ENCODE measurements at places on chromosomes 5 and 9. TPM values are rescaled to one million over a fixed set of nuclear protein-coding genes. Genes with fewer than 3 reads are reported as not detected.

GRCh38 chr9:27022920-27023319, 17.4 kb upstream of the LRRC19 start:
- no peaks in the 10 kb centered on the region for H3K27me3 ChIP-seq
- H3K36me3 ChIP-seq, result no peaks in the 10 kb centered on the region
- no peak for DNase-seq
- H3K4me3 ChIP-seq, result no peak overlapping the region
- no peak overlapping the region for H3K27ac ChIP-seq

- no peak for DNase-seq
- no peaks in the 10 kb centered on the region for H3K4me1 ChIP-seq
- H3K27me3 ChIP-seq, result no peaks in the 10 kb centered on the region
- H3K4me3 ChIP-seq, result no peak overlapping the region
Measured at GRCh38 chr9:99093492-99093791, 11.5 kb upstream of the TGFBR1 start.

- no peak overlapping the region for H3K4me3 ChIP-seq
- H3K4me1 ChIP-seq, result peaks cover 4% of the 10 kb centered on the region
- H3K27ac ChIP-seq, result no peak overlapping the region
- H3K36me3 ChIP-seq, result peaks cover 9% of the 10 kb centered on the region
Measured at GRCh38 chr5:75522025-75522424, 10.3 kb downstream of the POLK start.

DNA sequence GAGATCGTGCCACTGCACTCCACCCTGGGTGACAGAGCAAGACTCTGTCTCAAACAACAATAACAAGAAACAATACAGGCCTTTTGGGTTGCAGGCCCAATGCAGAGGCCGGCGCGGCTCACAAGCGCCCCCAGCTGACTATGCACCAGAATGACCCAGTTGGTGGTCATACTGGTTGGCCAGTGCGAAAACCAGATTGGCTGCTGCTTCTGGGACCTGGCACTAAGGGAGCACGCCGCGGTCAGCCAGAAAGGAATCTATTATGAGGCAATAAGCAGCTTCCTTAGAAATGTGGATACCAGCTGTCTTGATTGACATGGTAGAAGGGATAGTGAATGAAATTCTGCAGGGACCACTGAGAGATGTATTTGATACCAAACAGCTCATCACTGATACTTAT, 35.0 kb downstream of the RANBP17 start:
- no peak overlapping the region for H3K4me3 ChIP-seq
- no peak overlapping the region for H3K27ac ChIP-seq
- no peaks in the 10 kb centered on the region for H3K36me3 ChIP-seq
- no peaks in the 10 kb centered on the region for H3K4me1 ChIP-seq
- no peak for DNase-seq
- no peaks in the 10 kb centered on the region for H3K27me3 ChIP-seq

DNA sequence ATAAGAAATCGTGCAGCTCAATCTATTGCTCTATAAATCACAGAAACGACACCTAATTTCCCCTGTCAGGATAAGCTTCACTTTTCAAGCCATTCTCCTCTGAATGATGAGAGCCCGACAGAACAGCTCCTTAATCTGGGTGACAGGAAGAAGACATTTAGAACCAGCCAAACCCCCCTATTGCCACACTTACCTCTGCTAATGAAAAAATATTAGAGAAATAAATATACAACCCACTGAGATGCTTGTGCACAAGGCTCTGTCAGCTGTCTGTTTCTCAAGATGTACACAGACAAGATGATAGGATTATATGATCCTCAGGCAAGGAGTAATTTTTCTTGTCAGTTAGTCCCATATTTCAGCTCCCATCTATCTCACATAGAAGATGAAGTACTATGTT, 57.5 kb upstream of the TRIM32 start:
- H3K27ac ChIP-seq, result no peak overlapping the region
- H3K36me3 ChIP-seq, result no peaks in the 10 kb centered on the region
- H3K4me1 ChIP-seq, result no peaks in the 10 kb centered on the region
- no peaks in the 10 kb centered on the region for H3K27me3 ChIP-seq

DNA sequence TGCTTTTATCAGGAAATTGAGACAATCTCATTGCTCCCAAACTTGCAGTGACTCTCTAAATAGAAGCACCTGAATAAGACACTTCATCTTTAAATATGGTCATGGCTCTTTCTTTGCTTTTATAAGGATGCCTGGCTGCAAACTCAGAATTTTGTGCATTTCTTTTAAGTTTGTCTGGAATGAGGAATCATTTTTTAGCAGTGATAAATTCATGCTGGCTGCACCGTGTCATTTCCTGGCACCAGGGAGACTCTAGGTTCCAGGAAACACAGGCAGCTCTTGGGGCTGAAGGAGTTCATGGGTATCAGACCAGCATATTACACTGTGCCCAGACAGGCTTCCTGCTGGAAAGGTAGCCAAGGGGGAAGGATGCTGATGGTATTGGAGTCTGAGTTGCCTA, 109.9 kb downstream of the NUDT12 start:
- no peak overlapping the region for H3K27ac ChIP-seq
- no peak for DNase-seq
- no peak overlapping the region for H3K4me3 ChIP-seq
- no peaks in the 10 kb centered on the region for H3K27me3 ChIP-seq

- H3K4me1 ChIP-seq, result no peaks in the 10 kb centered on the region
- DNase-seq, result no peak
- H3K27ac ChIP-seq, result no peak overlapping the region
- no peaks in the 10 kb centered on the region for H3K36me3 ChIP-seq
Measured at GRCh38 chr9:108854641-108855528, 901 bp downstream of the ACTL7B start.

GRCh38 chr9:83715221-83715620, 7.5 kb upstream of the UBQLN1 start:
- no peak overlapping the region for H3K27ac ChIP-seq
- H3K36me3 ChIP-seq, result no peaks in the 10 kb centered on the region
- no peak overlapping the region for H3K4me3 ChIP-seq
- DNase-seq, result no peak

- H3K36me3 ChIP-seq, result no peaks in the 10 kb centered on the region
- H3K4me1 ChIP-seq, result no peaks in the 10 kb centered on the region
- no peak overlapping the region for H3K27ac ChIP-seq
- H3K27me3 ChIP-seq, result no peaks in the 10 kb centered on the region
- no peak for DNase-seq
Measured at GRCh38 chr5:57802131-57802530, 319.5 kb upstream of the ACTBL2 start.

DNA sequence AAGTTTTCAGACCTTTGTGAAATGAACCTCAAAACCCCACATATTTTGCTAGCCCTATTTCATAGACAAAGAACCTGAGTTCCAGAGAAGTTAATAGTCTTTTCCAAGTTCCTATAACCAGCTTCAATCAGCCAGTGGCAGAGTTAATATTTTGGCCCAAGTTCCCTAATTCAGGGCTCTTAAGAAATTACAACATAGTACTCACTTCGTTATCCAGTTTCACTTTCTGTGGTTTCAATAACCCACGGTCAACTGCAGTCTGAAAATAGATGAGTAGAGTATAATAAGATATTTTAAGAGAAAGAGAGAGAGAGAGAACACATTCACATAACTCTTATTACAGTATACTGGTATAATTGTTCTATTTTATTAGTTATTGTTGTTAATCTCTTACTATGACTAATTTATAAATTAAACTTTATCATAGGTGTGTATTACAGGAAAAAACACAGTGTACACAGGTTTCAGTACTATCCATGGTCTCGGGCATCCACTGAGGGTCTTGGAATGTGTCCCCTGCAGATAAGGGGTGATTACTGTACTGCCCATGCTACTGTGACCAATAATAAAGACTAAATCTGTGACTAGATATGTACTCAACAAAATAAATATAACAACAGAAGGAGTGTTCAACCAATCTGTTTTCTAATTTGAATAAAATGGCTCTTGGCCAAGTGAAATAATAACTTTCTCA, 9.3 kb upstream of the MYOT start:
- H3K27me3 ChIP-seq, result no peaks in the 10 kb centered on the region
- no peak overlapping the region for H3K27ac ChIP-seq
- DNase-seq, result no peak
- peak overlapping the region; percentile 2 for H3K4me3 ChIP-seq

GRCh38 chr9:131253891-131254491, 22.3 kb downstream of the FAM78A start:
- no peaks in the 10 kb centered on the region for H3K4me1 ChIP-seq
- peak; percentile 33 for DNase-seq
- no peaks in the 10 kb centered on the region for H3K27me3 ChIP-seq
- H3K36me3 ChIP-seq, result no peaks in the 10 kb centered on the region
- no peak overlapping the region for H3K4me3 ChIP-seq
- H3K27ac ChIP-seq, result peak overlapping the region; percentile 77

DNA sequence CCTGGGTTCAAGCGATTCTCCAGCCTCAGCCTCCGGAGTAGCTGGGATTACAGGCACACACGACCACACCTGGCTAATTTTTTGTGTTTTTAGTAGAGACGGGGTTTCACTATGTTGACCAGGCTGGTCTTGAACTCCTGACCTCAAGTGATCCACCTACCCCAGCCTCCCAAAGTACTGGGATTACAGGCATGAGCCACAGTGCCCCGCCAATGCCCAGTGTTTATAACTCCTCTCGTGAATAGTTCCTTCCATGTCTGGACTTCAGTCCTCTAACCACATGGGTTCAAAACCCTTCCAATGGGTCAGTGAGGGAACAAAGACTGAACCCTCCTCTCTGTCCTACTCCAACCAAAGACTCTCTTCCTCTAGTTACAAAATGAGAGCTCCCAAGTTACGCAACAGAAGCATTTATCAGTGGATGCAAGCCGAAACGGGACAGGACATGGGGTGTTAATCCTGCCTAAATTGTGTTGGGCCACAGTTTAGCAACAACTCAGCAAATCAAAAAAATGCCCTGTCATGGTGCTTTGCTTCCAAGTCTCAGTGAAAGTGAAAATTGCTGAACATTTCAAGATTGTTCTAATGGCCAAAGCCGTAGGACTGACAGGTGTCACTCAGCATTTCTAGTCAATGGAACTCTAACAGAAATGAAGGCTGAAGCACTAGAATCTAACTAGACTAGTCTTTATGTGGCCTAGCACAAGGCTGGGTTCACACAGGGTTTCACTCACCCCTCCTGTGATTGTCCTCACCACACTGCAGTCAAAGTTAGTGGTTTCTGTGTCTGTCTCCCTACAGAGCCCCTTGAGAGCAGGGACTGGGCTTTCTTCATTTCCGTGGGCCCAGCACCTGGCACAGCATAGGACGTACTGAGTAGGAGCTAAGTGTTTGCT, 3.2 kb upstream of the TMEM245 start:
- no peak overlapping the region for H3K27ac ChIP-seq
- no peak for DNase-seq
- H3K36me3 ChIP-seq, result no peaks in the 10 kb centered on the region

- no peak overlapping the region for H3K27ac ChIP-seq
- no peaks in the 10 kb centered on the region for H3K4me1 ChIP-seq
- no peak overlapping the region for H3K4me3 ChIP-seq
Measured at GRCh38 chr9:16030528-16031185, 477.8 kb downstream of the CCDC171 start.

GRCh38 chr9:115978659-115979096, 174.9 kb upstream of the PAPPA start:
- no peak overlapping the region for H3K4me3 ChIP-seq
- H3K27ac ChIP-seq, result no peak overlapping the region
- no peaks in the 10 kb centered on the region for H3K36me3 ChIP-seq
- no peaks in the 10 kb centered on the region for H3K4me1 ChIP-seq

GRCh38 chr5:65062469-65063083, 293.8 kb downstream of the CWC27 start:
- no peak for DNase-seq
- no peaks in the 10 kb centered on the region for H3K36me3 ChIP-seq
- peaks cover 7% of the 10 kb centered on the region for H3K4me1 ChIP-seq
- no peak overlapping the region for H3K4me3 ChIP-seq
- peak overlapping the region; percentile 42 for H3K27ac ChIP-seq

- no peaks in the 10 kb centered on the region for H3K4me1 ChIP-seq
- H3K36me3 ChIP-seq, result no peaks in the 10 kb centered on the region
- peaks cover 3% of the 10 kb centered on the region for H3K27me3 ChIP-seq
- DNase-seq, result no peak
Measured at GRCh38 chr9:135440620-135441019, 39.0 kb upstream of the PPP1R26 start.

DNA sequence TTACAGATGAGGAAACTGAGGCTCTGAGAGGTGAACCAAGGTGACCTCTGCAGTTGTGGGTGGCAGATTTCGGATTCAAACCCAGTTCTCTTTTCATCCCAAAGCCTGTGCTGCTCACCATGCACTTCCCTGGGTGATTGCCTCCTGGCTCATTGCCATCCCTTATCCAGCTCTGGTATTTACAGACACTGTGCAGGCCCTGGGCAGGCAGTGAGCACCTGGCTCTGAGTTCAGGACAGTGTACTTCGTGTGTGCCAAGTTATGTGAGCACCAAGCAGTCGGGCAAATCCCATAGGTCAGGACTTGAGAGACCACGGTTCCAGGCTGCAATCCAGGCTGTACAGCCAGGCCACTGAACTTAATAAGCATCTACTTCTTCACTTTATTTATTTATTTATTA, 1.4 kb downstream of the LRSAM1 start:
- H3K4me3 ChIP-seq, result peak overlapping the region; percentile 61
- peak overlapping the region; percentile 98 for H3K27ac ChIP-seq
- DNase-seq, result peak; percentile 85
- peaks cover 37% of the 10 kb centered on the region for H3K4me1 ChIP-seq
- peaks cover 10% of the 10 kb centered on the region for H3K36me3 ChIP-seq
- no peaks in the 10 kb centered on the region for H3K27me3 ChIP-seq

GRCh38 chr5:107532916-107533315, 137.8 kb downstream of the EFNA5 start:
- no peak for DNase-seq
- no peaks in the 10 kb centered on the region for H3K4me1 ChIP-seq
- H3K4me3 ChIP-seq, result no peak overlapping the region
- H3K27ac ChIP-seq, result no peak overlapping the region
- no peaks in the 10 kb centered on the region for H3K27me3 ChIP-seq
- no peaks in the 10 kb centered on the region for H3K36me3 ChIP-seq

DNA sequence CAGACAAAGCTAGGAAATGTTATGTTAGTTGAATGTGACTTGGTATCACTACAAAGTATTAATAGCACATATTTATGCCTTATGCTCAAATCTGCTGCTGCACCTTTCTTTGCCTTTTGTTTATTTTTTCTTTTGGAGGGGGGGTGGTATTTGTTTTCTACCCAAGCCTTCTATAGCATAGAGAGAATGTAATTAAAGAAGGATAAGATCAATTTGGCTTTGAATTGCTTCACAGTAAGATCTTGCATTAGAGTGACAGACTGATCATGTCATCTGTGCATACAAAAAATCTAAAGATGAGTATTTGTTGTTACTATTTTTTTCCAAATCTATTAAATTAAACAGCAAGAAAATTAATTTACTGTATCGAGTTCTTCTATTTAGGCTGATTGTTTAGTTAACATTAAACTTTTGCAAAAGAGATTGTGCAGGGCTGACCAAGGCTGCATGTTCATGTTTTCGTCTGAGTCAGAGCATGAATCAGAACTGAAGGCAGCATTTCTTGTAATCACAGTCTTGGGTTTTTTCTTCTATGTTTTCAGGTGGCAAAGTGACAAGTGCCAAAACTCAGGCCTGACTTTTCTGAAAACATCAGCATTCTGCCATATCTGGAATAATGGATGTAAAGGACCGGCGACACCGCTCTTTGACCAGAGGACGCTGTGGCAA, 1007.1 kb upstream of the WWC1 start:
- H3K27ac ChIP-seq, result no peak overlapping the region
- no peaks in the 10 kb centered on the region for H3K4me1 ChIP-seq
- no peaks in the 10 kb centered on the region for H3K27me3 ChIP-seq
- no peak for DNase-seq
- no peaks in the 10 kb centered on the region for H3K36me3 ChIP-seq

GRCh38 chr5:73312146-73312871, 136.3 kb downstream of the FOXD1 start:
- H3K36me3 ChIP-seq, result no peaks in the 10 kb centered on the region
- H3K27me3 ChIP-seq, result peaks cover 97% of the 10 kb centered on the region
- peak; percentile 22 for DNase-seq
- H3K4me1 ChIP-seq, result peaks cover 5% of the 10 kb centered on the region
- no peak overlapping the region for H3K27ac ChIP-seq

Gene MVB12B
- total RNA-seq, result 19.5 TPM

Gene IRX1
- total RNA-seq, result not detected
